BJ (cell line): ENCODE measurements at places on chromosomes 4 and X.

DNA sequence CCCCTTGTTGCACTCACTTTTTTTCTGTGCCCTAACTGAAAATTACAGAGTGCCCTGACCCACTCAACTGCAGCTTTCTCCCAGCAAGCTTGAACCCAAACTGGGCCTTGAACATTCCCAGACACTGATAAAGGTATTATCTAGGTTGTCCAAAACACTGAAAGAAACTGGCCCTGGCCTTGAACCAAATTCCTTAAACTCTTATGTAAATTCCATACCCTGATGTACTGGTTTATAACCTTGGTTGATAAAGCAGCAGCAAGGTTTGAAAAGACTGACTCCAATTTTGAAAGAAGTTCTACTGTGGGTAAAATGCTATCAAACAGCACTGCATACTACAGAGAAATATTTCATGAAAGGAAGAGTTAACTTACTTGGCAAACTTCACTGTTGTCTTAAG lies 125.6 kb downstream of the PHF8 start:
- DNase-seq = no peak

- DNase-seq = no peak
Observed at GRCh38 chrX:118066867-118067515, 49.6 kb downstream of the KLHL13 start.

GRCh38 chrX:54529151-54529550 lies 868 bp upstream of the GNL3L start:
- no peak for DNase-seq

GRCh38 chr4:100828986-100829685 lies 311.3 kb upstream of the EMCN start:
- no peak for DNase-seq

GRCh38 chrX:133297284-133297683 lies 79.1 kb upstream of the TFDP3 start:
- no peak for DNase-seq

GRCh38 chr4:86031927-86032326 lies 327.9 kb downstream of the MAPK10 start:
- no peak for DNase-seq

DNA sequence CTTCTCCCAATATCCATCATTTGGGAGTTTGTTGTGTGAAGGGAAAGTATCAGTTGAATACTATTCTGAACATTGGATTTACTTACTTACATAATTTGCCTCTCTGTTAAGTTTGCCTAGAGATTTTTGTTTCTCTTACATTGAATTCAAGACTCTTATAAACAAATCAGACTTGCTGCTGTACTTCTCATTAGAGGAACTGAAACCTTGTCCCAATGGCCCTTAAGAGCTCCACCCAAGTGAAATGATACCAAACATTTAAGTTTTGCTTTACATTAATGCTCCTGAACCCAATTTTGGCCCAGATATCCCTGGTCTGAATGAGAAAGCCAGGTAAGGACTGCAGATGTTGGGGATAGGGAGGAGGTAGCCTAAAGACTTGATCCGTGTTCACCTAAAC lies 32.0 kb downstream of the HAND2 start:
- DNase-seq = no peak

DNA sequence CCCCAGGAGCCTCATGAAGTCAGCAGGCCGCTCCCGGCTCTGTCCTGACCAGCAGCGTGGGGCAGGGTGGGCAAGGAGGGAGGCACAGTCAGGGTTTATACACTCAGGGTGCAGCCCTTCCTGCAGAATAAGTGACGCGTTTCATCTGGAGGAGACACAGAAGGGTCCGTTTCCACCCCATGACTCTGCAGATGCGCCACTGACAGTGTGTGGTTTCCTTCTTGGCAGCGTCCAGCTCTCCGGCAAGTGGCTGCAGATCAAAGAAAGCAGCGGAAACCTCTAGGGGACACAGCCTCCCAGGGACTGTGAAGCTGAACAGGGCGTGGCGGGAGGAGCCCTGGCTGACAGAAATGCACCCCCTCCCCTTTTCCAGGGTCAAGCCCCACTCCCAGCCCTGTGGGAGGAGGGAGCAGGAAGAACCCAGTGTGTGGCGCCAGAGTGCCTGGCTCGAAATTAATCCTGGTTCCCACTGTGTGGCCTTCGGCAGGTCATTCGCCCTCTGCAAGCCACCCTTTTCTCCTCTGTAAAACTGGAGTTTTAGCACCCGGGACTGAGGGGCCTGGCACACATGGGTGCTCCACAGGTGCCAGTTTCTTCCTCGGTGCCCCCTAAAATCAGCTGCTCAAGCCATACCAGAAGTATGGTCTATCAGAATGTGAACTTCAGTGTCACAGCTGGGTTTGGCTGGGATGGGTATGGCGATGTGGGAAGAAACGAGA lies 17.3 kb upstream of the TBC1D14 start:
- DNase-seq = no peak

- no peak for DNase-seq
Observed at GRCh38 chr4:35548921-35549320, 695.4 kb downstream of the ARAP2 start.

DNA sequence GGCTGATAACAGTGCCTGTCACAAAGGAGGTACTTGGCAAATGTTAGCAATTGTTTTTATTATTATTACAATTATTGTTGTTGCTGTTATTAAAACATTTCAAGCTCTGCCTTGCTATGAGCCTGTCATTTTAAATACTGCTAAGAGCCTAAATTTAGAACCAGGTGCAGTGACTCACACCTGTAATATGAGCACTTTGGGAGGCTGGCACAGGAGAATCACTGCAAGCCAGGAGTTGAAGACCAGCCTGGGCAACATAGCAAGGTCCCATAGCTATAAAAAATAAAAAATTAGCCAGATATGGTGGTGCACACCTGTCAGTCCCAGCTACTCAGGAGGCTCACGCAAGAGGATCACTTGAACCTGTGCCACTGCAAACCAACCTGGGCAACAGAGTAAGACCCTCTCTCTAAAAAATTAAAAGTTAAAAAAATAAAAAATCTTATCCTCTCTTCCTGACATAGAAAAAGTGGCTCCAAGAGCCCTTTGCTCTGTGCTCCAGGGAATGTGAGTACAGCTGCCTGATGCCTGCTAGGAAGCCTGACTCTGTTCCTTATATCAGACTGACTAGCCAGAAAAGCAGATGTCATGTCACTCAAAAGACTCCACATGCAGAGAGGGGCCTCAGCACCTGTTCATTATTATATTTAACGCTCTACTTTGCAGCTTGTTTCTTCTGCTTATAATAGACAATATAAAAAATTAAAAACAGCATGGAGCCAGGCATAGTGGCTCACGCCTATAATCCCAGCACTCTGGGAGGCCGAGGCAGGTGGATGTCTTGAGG lies 234.0 kb downstream of the OPHN1 start:
- DNase-seq = no peak

- DNase-seq = no peak
Observed at GRCh38 chr4:57981123-57981522, 870.9 kb upstream of the IGFBP7 start.

- no peak for DNase-seq
Observed at GRCh38 chr4:52600275-52600674, 58.8 kb downstream of the USP46 start.

- no peak for DNase-seq
Observed at GRCh38 chr4:144868309-144868708, 222.4 kb downstream of the HHIP start.

GRCh38 chr4:3234171-3235029 lies 14.6 kb upstream of the MSANTD1 start:
- no peak for DNase-seq

DNA sequence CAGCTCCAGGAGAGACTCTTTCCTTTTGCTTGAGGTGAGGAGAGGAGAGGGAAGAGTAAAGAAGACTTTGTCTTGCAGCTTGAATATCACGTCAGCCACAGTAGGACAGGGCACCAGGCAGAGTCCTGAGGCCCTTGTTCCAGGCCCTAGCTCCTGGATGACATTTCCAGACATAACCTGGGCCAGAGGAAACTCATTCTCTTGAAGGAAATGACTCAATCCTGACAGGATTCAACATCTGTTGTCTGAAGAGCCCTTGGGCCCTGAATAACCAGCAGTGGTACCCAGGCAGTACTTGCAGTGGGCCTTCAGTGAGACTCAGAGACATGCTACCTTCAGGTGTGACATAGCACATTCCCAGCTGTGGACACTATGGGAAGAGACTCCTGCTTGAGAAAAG lies 62.8 kb downstream of the FGF16 start:
- DNase-seq = no peak

- no peak for DNase-seq
Observed at GRCh38 chrX:98067611-98068010, 1183.9 kb downstream of the RPA4 start.

DNA sequence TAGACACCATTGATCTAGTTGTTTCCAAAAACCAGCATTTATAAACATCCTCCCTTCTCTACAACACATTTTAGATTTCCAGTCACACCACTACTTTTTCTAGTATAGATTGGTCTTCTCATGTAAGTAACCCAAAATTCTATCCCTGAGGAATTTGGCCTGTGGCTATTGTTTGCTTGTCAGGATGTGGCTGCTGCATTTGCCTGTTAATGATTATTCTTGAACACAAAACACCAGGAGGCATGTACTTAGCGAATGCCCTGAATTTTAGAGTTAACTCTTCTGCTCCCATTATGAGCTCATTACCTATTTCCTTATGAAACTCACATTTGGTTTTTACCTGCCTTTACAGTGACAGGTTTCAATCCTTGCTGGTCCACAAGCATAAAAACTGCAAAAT lies 102.0 kb upstream of the FSTL5 start:
- DNase-seq = no peak
